ENCODE measurements at places on chromosomes 11 and 22.
A peak's percentile ranks its signal among the peaks of the same experiment; 100 is the strongest.

DNA sequence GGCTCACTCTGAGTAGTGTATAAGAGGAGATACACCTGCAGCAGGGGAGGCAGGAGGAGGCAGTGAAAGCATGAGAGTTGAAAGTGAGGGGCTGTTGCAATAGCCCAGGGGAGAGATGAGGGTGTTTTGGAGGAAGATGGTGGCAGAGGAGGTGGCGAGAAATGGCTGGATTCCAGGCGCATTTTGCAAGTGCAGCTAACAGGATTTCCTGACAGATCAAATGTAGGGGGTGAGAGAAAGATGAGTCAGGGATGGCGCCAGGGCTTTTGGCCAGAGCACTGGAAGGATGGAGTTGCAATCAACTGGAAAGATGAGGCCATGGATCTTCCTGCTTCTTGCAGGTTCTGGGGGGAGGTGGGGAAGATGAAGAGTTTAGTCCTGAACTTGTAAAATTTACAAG lies 16.8 kb upstream of the TSPAN18 start:
- no peak for DNase-seq

DNA sequence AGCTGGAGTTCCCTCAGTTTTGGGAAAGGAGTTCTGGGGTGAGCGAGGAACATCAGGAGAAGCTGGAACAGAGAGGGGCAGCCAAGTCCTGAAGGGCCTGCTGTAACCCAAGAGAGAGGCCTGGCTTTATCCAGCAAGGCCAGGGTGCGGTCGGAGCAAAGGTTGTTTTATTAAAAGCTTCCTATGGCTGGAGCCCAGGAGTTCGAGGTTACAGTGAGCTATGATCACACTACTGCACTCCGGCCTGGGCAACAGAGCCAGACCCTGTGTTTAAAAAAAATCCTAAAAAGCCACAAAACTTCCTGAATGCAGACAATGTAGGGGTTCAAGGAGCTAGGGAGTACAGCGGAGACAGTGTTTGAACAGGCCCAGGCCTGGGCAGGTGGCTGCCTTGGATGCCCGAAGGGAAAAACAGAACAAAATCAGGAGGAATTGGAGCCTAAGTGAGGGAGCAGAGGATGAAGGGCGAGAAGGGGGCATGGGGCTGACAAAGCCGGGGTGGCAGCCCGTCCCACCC lies 22.2 kb upstream of the MALAT1 start:
- no peak for DNase-seq

DNA sequence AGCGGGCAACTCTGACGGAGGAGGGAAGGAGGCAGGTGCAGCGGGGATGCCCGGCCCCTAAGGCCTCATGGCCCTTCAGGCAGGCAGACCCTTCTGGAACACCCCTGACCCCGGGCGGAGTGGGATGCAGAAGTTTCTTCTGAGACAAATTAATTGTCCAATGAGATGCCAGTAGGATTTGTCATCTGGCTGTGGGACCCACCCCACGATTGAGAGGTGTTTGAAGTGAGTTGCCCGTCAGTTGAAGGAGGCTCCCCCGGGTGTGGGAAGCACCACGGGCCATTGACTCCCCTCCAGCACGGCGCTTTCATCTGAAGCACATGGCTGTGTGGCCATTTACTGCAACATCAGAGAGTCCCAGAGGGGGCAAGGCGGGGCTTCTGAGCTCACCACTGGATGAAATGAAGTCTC lies 527.8 kb downstream of the BRD1 start:
- DNase-seq, result no peak

GRCh38 chr11:76577226-76577920 lies 93.2 kb downstream of the LRRC32 start:
- no peak for DNase-seq

- no peak for DNase-seq
These were observed 11.5 kb downstream of the ZDHHC5 start for GRCh38 chr11:57679396-57679795.

GRCh38 chr11:111631666-111632039 lies 29.4 kb downstream of the SIK2 start:
- no peak for DNase-seq

GRCh38 chr22:22840780-22841179 lies 46.8 kb upstream of the IGLL5 start:
- no peak for DNase-seq

DNA sequence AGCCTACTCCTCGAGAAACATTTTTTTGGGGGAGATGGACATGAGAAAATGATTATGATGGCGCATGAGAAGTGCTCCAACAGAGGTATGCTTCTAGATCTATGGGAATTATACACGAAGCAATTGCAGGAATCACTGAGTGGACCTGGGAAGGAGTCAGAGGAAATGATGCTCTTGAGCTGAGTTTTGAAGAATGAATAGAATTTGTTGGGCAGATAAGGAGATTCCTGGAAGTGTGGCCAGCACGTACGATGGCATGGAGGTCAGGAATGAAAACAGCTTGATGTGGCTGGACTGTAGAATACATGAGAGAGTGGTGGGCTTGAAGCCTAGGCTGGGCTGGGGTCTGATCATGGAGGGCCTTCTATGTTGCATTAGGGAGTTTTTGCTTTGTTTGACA lies 31.7 kb downstream of the ADAMTS15 start:
- DNase-seq, result no peak

DNA sequence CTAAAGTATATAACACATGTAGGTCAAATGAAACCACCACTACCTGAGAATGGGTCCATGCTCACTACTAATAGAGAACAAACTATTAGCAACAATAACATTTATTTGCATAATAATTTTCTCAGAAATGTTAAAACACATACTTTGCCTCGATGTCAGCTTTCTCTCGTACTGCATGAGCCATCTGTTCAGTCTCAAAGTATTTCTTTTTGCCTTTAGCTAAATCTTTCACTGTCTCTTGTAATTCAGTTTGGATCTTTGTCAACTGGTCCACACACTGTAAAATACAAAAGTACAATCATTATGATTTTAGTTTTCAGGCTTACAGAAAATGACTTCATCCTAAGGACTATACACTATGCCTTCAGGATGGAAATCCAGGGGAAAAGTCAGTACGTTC lies 153.3 kb downstream of the FCHSD2 start:
- no peak for DNase-seq

DNA sequence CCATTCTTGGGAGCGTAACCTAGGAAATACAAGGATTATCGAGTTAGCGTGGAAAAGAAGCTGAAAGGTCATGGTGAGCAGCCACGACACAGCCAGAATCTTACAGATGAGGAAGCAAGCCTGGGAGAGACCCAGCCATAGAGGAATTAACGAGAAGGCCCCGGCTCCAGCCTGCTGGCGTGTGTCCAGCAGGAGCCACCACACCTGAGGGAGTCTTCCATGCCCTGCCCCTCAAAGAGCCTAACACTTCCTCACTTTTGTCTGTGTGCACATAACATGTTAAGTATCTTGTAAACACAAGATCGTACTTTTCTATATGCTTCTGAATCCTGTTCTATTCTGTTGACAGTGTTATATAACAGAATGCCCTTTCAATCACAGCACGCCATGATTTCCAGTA lies 18.1 kb downstream of the CECR2 start:
- DNase-seq, result no peak

DNA sequence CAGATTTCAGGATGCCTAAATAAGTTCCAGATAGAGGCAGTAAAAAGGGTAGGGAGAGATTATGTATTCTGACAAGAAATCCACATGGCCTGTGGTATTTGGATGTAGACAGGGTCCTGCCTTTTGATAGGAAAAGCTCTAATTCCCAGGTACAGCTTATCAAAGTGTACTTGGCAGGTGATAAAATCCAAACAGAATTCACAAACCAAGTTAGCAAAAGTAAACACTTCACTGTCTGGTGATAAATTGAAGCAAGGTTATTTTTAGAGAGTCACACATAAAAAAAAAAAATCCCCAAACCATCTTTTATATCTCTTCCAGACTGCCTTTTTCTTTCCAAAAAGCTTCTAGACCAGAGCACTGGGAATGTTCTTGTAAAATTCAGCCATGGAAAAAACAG lies 5.7 kb downstream of the CBLIF start:
- no peak for DNase-seq

DNA sequence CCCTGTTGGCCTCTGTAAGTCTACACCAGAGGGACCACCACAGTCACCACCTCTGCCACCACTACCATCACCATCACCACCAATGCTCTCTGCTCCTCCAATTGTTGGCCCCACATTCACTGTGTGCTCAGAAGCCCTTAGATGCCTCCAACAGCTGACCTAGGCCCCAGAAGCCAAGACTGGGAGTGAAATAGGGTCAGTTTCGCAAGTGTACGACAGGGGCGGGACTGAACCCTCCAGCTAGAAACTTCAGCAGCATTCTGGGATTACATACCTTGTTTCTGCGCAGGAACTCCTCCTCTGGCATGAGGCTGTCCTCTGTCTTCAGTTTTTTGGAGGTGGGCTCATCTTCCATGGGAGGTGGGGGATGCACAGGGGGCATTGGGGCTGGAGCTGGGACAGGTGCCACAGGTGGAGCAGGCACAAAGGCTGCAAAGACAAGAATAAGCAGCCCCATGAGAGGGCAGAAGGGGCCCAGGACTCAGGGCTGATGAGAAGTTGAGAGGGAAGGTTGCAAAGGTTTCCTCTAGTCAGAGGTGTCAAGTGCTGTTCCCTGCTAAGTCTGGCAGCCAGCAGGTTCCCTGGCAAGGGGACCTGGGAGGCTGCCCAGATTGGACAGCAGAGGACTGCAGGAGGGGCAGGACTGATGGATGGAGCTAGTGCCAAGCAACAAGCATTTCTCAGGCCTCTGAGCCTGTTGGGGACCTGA lies 10.2 kb upstream of the TBC1D10A start:
- DNase-seq, result no peak

- DNase-seq, result no peak
These were observed 355.9 kb upstream of the RAG2 start for GRCh38 chr11:36953976-36954375.

GRCh38 chr11:131661132-131661531 lies 290.7 kb downstream of the NTM start:
- no peak for DNase-seq

GRCh38 chr11:72576243-72576595 lies 98.0 kb downstream of the PDE2A start:
- no peak for DNase-seq

DNA sequence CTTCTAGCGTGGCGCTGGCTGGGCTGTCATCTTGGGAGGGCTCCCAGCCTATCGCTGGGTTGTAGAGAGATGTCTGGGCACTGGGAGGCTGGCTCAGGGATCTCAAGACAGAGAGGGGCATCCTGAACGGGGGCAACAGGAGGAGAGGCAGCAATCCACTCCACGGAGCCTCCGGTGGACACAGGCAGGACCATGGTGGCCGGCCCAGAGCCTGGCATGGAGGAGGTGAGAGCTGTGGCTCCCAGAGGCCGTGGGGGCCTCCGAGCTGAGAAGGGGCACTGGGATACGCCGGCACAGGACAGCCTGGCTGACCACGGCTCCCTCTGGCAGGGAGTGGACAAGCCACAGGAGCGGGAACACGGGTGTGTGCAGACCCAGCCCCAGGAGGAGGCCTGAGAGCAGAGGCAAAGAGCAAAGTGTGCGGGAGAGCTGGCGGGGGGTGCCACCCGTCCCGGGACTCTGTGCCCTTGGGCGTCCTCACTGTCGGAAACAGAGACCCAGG lies 9.1 kb downstream of the MRGPRF start:
- no peak for DNase-seq

DNA sequence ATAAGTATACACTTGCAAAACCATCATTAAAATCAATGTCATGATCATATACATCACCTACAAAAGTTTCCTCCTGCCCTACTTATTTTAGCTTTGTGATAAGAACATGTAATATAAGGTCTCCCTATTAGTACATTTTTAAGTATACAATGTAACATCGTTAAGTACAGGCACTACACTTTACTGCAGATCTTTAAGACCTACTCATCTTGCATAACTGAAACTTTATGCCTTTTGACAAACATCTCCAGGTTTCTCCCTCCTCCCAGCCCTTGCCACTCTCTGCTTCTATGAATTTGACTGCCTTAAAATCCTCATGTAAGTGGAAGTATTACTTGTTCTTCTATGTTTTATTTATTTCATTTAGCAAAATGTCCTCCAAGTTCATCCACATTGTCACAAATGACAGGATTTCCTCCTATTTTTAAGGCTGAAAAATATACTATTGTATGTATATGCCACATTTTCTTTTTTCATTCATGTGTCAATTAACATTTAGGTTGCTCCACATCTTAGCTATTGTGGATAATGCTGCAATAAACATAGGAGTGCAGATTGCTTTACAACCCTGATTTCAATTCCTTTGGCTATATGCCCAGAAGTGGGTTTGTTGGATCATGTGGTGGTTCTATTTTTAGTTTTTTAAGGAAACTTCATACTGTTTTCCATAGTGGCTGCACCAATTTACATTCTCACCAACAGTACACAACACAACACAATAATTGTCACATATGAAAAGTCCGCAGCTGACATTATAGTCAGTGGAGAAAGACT lies 471.1 kb upstream of the ANO3 start:
- no peak for DNase-seq

- no peak for DNase-seq
These were observed 138.5 kb upstream of the CTSC start for GRCh38 chr11:88475991-88476418.

- no peak for DNase-seq
These were observed 11.7 kb upstream of the SOX10 start for GRCh38 chr22:37996079-37996478.

DNA sequence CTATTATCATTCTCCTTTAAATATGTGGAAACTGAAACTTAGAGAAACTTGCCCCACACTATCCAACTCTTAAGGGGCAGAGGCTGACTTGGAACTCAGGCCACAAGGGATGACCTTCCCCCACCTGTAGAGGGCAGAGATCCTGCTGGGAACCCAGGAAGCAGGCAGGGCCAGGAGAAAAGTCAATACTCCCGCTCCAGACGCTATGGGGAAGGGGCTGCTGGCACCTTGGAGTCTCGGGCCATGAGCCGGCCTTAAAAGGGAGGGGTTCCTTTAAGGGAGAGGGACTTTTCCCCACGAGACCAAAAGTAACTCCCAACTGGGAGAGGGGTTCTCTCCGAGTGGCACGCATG lies 620 bp upstream of the ANO5 start:
- DNase-seq, result no peak

GRCh38 chr11:124920870-124921609 lies 2.0 kb downstream of the HEPN1 start:
- peak; percentile 69 for DNase-seq

GRCh38 chr22:45504373-45505341 lies 2.0 kb downstream of the FBLN1 start:
- DNase-seq, result no peak

DNA sequence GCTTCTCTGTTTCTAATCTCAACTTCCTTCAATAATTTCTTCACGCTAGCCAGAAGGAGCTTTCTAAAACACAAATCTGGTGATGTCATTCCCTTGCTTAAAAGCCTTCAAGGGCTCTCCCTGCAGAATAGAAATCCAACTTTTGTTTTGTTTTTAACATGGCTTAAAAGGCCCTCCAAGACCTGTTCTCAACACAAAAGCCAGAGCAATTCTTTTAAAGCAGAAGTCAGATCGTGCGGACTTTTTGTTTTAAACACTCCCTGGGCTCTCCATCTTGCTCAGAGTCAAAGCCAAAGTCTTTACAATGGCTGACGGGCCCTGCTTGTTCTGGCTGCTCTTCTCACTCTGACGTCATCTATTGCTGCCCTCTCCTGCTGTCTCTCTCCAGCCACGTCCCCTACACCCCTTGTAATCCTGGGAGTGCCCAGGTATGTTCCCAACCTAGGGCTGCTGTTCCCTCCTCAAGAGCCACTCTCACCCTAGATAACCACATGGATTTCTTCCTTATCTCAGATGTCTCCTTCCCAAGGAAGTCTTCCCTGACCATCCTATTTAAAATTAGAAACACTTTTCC lies 22.5 kb downstream of the TECTA start:
- DNase-seq, result no peak

GRCh38 chr11:122138744-122139594 lies 23.0 kb upstream of the BLID start:
- no peak for DNase-seq

- no peak for DNase-seq
These were observed 35.9 kb upstream of the TREH start for GRCh38 chr11:118715245-118715831.

GRCh38 chr11:13983081-13983751 lies 20.7 kb downstream of the SPON1 start:
- no peak for DNase-seq
